ENCODE measurements at places on chromosomes 3 and 15.

GRCh38 chr3:9690451-9691450 lies 12.9 kb upstream of the CPNE9 start:
- DNase-seq: no peak

GRCh38 chr3:127152684-127153505 lies 40.0 kb upstream of the PRR23E start:
- no peak for DNase-seq

- DNase-seq: no peak
Measured at GRCh38 chr3:51719410-51720025, 12.7 kb downstream of the GRM2 start.

- no peak for DNase-seq
Measured at GRCh38 chr3:141992512-141992911, 116.1 kb downstream of the ATP1B3 start.
